ENCODE measurements at places on chromosomes 5 and 9.

- no peak for DNase-seq
Observed at GRCh38 chr5:171692107-171692506, 93.5 kb upstream of the SMIM23 start.

GRCh38 chr5:76838481-76839261, 11.1 kb upstream of the S100Z start:
- DNase-seq = no peak

DNA sequence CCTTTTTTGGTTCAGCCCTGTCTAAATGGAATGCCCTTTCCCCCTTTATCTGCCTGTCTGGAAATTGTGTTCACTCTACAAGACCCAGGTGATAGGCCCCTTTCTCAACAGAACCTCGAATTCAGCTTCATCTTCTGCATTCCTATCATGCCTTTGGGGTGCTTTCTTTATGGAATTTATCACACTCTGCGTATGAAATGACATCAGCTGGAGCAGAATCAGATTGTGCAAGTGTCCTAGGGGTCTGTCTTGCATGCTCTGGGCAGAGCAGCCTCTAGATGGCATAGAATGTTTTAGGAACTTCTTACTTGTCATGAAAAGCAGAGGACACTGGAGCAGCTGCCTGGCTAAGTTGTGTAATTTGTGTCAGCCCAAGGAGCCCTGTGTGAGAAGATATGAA, 84.9 kb downstream of the ISL1 start:
- no peak for DNase-seq

- DNase-seq = peak; percentile 25
Observed at GRCh38 chr5:139019880-139020279, 144.7 kb upstream of the LRRTM2 start.

DNA sequence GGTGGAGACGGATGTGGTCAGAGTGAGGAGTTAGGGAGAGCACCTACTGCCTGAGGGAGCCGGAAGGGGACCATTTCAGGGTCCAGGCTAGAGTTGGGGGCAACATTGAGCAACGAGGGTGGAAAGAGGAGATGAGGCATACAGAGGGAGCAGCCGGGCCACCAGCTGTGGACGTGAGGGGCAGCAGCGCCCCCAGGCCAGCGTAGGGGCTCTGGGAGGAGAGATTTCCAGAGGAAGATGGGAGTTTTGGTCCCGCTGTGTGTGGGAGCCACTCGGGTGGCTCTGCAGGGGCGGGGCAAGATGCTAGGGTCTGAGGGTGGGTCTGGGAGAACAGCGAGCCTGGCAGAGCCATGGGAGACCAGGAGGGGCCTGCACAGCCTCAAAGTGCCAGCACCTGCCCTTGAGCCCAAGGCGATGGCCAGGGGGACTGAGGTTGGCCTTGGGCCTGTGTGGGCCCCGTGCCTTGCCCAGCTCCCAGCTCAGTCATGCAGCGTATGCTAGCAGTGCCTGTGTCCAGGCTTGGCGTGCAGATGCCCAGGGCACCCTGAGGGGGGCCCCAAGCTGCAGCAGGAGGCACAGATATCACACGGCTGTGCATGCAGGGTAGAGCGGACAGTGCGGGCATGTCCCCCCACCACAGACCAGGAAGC, 80.5 kb upstream of the PPP1R26 start:
- DNase-seq = no peak

- DNase-seq = no peak
Observed at GRCh38 chr9:108125625-108126024, 636.1 kb upstream of the KLF4 start.

DNA sequence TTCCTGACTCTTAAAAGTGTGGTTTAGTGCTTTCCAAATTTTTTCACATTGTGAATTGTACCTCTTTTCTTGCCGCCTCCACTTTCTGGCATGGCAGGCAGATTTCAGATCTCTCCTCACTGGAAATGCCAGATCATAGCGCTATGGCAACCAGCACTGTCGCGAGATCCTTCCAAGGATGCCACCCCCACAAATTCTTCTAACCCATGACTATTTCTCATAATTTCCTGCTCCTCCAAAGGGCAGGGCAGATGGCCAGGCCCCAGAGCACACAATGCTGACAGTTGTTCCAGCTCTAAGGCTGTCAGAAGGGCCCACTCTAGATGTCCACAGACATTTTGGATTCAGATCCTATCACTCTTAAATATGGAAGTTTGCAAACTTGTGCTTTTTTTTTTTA, 446.2 kb upstream of the RIOK2 start:
- DNase-seq = peak; percentile 46

DNA sequence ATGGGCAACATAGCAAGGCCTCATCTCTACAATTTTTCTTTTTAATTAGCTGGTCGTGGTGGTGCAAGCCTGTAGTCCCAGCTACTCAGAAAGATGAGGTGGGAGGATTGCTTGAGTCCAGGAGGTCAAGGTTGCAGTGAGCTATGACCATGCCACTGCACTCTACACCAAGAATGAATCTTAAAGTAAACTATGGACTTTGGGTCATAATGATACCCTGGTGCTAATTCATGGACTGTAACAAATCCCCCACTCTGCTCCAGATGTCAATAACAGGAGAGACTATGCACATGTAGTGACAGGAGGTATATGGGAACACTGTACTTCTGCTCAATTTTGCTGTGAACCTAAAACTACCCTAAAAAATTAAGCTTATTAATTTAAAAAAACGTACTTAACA, 155.4 kb downstream of the CEMIP2 start:
- DNase-seq = no peak

DNA sequence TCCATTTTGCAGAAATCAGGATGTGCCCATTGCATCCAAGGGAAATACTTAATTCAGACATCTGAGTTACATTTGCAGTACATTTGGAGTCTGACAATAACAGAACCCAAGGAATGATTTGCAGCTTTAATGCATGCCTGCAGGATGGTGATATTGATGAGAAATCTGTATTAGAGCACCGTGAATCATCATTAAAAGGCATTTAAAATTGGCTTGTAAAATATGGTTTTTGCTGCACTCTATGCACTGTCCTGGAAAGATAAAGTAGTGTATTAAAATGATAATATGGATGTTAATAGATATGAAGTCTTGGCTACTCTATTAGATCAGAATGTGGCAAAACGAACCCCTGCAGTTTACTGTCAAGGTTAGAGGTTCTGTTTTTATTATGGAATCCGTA, 556.9 kb downstream of the MAT2B start:
- no peak for DNase-seq

DNA sequence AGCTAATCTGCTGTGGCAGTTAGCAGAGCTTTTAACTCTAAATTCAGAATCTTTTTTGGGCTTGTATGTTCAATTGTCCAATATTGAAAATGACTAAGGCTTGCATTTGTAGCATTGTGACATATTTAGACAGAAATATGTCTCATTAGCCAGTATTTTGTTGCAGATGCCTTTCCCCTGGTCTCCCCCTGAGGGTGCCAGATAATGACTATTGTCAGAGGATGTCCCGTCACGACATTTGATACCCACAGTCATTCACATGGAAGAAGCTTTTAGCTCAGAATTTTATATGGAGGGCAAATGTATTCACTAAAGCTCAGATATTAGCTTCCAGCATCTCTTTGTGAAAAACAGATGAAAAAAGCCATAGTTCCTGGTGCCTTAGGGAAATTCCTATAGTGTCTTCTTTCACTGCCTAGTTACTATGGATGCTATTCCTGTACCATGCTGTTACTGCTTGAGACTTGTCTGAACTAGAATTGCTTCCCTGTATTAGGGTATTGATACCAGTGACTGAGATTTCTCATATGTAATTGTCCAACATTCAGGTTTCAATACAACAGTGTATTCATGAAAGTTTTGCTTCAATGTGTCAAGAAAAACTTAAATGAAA, 96.2 kb downstream of the CCDC192 start:
- DNase-seq = no peak

DNA sequence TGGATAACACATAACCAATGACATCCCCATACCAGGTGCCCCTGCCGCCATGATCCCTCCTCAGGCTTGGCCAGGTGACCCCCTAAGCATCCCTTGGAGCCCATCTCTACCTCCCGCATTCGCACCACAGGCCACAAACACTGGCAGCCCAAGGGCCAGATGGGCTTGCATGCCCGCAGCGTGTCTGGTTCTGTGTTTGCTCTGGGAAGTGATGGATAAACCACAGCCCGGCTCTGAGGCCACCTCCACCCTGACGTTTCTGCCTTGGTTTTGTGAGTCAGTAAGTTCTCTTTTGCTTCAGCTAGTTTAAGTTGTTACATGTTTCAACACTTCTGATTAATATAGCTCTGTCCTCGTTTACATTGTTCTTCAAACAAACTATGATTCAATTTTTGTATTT, 172.4 kb upstream of the PHYKPL start:
- DNase-seq = no peak

GRCh38 chr5:163917747-163918146, 412.3 kb downstream of the MAT2B start:
- no peak for DNase-seq
